ENCODE measurements at places on chromosomes 6 and 20.

DNA sequence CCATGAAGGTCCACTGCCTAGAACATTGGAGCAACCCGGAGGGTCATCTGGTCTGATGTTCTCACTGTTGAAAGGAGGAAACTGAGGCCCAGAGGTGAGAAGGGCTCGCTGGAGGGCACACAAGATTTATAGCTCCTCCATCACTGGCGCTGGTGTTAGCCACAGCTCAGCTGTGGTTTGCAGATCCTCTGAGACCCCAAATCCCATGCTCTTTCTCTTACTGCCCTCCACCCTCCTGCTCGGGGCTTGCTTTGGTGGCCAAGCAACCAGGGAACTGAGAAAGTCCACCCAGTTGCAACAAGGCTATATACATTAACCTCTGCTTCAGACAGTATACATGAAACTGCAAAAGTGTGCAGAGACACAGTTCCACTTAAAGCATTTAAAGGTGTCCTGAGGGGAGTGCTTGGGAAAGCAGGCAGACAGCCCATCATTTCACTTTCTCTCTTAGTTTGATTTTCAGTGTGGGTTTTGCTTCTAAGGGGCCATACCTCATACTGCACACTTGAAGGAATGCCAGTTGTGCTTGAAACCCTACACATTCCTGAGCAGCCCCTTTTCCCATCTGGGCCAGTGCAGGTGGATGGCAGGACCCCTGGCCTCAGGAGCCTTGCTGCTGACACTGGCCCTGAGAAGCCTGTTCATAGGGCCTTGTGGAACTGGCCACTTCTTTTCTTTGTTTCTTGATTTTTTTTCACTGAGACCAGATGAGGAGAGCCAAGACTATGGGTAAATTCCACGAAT lies 347.6 kb downstream of the CDC5L start:
- no peak for DNase-seq

- no peak for DNase-seq
Measured at GRCh38 chr20:878511-879307, 37.4 kb downstream of the ANGPT4 start.

DNA sequence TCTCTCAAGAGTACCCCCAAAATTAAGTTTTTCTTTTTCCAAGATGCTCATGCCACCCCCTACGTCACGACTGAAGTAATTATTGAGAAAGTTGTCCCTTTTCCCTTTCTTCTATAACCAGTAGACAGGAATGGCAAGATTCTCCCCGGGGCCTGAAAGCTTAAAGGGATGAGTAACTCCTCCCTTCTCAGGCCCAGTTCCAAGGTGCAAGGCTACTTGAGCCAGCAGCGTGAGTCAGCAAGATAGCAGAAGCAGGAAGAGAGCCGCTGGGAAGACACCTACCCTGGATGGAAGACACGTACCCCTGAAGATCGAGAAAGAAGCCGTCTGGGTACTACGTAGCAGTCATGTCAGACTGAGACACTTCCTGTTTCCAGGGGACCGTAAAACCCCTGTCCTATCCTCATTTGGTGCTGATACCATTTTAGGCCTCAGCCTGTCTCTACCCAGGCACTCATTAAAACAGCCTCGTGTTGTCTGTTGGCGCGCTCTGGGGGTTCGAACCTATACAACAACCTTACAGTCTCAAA lies 241.0 kb downstream of the ADGRG6 start:
- DNase-seq, result peak; percentile 61

DNA sequence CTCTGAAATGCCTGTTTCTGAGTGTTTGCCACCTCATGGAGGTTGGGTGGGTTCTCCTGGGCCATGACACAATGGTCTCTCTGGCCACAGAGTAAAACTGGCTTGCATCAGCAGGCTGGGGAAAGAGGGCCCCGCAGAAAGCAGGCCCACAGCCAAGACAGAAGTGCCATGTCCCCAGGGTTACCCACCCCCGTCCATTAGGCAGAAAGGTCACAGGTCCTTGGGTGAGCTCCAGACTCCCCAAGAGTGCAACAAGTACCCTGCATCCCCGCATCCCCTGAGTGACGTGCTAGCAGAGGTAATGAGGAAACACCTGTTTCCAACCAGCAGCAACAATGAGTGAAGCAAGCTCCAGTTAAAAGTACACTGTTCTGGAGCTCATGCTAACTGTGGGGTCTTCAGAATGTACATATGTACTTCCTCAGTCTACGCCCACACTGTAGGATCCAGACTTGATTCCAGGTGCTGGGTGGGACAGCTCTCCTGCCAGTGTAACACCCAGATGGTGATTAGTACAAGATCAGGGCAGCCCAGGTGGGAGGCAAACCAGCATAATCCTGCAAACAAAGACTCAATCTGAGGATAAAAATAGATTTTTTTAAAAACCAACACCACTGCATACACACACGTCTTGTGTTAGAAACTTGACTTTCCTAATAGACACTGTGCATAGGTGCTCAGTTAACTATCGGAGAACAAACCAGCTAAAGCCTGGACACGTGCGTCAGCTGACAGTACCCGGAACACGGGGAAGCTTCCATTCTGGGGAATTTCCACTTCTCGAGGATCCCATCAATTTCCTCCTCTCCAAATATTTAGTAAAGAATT lies 31.5 kb downstream of the RRBP1 start:
- DNase-seq, result no peak

DNA sequence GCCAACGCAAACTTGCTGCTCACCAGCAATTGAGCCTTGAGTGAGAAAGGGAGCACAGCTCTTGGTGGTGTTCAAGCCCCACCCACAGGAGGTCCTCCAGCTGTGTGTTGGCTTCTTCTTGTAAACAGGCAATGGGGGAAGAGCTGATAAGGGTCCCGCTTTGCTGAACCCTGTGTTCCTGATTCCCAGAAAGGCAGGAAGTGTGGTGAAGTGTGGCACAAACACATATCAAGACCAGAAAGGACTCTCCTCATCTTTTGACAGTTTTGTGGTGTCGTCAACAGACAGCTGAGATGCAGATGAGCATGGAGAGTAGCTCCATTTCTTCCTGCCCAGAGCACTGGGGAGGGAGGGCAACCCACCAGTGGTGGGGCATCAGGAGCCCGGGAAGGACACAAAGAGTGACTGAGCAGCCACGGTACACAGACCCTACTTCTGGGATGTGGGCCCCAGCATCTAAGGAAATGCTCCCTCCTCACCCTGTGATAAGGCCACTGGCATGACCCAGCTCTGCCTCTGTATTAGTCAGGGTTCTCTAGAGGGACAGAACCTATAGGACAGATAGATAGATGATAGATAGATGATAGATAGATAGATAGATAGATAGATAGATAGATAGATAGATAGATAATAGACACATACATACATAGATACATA lies 188.9 kb upstream of the TAB2 start:
- no peak for DNase-seq

DNA sequence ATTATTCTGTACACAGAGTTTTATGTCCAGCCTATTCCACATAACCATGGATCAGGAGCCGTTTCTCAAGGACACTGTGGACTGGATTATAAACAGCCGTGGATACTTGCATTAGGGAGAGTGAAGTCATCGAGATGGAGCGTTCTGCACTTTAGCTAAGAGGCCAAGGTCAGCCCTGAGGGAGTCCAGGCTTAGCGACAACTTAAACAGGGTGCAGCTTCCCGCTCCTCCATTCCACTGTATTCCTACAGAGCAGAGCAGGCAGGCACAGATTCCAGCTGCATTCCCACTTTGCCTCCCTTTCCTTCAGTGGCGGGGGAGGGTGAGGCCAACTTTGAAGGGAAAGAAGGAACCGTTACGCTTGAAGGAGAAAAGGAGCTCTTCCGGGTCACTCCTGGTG lies 59.5 kb downstream of the RAMACL start:
- no peak for DNase-seq

- peak; percentile 22 for DNase-seq
Measured at GRCh38 chr6:149929422-149929821, 6.5 kb upstream of the RAET1G start.

GRCh38 chr6:33673851-33674250 lies 37.6 kb downstream of the UQCC2 start:
- no peak for DNase-seq

DNA sequence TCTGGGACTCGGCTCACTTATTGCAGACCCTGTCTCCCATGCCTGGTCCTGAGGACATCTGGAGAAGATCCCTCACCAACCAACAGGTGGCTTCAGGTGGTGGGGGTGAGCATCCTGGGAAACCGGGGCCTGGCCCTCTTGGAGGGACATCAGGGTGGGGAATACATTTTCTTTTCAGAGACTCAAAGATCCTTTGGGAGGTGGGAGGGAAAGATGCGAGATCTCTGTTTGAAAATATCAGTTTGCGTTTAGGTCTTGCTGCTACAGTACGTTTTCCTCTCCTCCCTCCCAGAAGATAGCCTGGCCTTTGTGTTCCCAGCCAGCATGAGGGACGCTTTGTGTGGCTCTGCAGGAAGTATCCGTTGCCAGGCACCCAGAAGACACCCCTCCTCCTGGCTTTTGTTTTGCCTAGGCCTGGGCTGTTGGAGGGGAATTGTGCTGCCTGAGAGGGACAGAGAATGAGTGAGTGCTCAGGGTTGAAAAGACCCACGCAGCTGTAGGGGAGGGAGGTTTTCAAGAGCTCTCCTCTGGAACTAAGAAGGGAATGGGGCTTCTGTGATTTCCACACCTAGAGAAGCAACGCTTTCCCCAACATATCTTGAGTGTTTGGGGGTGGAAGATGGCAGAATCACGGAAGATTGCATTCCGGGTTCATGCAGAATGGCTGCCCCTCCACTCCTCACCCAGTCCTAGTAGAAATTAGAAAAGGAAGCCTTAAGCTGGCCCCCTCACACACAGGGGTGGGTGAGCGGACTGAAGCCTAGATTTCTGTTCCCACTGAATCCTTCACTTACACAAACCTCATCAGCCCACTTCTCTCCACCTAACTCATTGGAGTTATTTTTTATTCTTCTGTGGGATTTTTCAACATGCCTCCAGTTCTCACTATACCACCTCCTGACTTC lies 22.0 kb upstream of the SLC2A12 start:
- no peak for DNase-seq

DNA sequence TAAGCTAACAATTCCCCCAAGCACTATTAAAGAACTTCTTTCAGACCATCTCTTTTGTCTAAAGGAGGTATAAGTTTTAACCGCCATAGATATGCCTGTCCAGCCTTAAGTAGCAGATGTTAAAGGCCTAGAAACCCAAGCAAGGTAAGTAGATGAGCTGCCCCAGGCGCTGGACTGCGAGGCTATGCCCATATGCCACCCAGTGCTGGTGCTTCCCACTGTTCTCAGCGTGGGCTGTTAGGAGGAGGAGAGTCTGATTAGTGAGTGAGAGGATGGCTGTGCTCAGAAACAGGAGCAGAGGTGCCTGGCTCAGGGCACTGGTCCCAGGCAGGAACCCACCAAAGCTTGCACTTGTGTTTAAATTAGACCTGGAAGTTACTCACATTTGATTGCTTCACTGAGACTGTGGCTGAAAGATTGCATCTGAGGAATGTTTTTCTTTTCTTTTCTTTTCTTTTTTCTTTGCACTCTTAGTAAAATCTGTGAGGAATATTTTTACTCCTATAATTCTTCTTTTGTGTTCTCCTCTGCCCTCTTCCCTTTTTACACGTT lies 32.2 kb downstream of the PRPH2 start:
- DNase-seq, result no peak

DNA sequence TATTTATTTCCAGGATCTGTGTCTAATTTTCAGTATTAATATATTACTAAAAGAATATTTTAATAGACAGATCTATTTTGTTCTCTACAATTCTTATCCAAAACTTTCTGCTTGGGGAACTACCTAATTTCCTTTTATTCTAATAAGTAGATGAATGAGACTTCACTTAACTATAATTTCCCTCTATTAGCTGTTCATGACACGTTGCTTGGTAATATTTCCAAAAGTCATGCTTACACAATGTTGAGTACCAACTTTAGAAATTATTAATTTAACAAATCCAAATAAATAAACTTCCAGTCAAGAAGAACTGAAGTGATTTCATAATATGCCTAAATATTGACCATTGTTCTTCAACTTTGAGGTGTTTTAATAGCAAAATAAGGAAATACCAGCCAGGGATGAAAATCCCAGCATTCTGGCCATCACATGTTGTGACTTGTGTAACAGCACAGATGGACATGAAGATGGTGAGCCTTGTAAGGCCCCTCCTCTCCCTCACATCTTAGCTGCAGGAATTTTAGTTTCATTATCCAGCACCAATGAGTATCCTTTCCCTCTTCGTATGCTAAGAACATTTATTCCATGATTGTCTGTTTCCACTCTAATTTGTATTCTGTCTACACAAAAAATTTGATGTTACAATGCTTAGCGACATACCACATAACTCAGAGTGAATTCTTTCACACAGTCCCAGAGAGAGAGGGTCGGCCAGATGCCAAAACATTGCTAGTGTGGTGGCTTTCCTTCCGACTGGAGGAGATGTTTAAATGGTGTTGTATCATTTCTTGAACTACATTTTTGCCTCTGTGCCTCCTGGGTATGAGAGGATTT lies 137.5 kb downstream of the FOXA2 start:
- no peak for DNase-seq

DNA sequence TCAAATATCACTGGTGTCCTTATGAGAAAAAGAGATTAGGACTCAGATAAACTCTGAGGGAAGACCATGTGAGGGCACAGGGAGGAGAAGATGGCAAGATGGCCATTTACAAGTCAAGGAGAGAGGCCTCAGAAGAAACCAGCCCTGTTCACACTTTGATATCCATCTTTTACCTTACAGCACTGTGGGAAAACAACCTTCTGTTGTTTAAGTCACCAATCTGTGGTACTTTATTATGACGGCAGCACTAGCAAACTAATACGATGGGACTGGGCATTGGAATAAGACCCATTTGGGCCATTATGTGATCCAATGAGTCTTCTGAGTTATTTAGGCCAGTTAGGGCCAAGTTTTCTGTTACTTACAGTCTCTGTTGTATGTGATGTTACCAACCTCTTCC lies 26.4 kb upstream of the CD2AP start:
- DNase-seq, result no peak

DNA sequence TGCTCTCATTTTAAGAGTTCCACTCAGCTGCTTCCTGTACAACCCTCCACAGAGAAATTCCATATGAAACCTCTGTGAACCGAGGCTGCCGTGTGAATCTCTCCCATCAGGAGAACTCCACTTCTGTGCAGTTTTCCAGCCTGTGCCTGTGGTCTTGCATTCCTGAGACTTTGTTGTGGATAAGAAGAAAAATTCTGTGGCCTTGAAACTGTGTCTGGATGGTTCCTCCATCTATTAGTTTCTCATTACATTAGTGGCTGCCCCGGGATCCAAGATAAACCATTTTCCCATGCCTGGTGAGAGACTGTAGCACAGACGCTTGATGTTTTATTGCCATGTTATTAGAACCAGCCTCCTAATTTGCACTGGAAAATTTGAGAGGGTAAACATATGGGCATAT lies 40.8 kb upstream of the TIAM2 start:
- no peak for DNase-seq

DNA sequence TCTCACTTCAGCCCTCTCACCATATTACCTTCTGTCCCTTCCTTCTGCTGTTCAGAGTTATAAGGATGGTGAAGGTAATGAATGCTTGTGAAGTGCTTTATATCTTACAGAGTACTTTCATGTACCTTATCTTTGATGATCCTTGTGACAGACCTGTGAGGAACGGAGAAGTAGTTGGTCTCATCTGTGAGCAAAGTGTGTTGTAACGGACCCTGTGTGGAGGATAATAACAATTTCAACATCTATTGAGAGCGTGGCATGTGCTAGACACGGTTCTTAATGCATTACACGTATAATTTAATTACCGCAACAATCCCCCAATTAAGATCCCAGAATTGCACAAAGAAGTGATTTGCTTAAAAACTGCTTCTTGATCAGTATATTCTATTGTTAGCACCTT lies 124.6 kb downstream of the ANKS1A start:
- DNase-seq, result no peak
